ENCODE measurements at places on chromosomes 16 and 17.

GRCh38 chr17:83194761-83195329, 115.4 kb downstream of the METRNL start:
- peak; percentile 35 for DNase-seq

- peak; percentile 79 for DNase-seq
Measured at GRCh38 chr17:40358323-40359038, 6.1 kb downstream of the GJD3 start.

DNA sequence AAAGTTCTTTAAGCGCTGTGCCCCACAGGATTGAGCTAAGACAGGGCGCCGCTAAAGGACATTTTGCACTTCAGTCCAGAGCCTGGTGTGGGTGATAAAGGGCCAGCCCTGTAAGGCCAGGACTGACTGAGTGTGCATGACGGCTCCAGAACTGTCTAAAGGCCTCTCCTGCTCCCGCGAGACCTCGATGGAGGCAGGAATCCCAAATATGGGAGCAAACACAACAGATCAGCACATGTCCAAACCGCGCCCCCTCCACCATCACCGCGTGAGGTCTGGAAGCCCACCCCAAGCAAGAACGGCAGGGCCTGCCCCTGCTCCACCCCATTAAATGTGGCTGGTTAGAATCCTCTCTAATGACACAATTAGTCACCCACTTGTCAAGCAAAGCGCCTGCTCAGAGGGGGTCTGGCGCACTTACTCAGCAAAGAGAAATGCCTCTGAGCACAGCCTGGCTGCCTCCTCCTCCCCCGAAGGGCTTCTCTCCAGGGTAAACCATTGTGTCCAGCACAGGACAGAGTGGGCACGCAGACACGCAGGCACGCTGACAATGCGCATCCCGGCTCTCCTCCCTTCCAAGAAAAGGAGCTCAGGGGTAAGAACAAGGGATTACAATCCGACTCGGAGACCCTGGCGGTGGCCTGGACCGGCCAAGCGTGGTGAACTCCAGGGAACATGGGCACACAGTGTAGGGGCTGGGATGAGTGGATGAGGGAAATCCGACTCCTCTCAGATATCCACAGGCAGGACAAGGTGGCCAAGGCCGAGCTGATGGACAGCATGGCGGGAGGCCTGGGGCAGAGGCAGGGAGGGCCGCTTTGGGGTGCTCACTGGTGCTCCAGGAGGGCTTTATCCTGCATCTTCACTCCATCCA, 1.5 kb downstream of the MXRA7 start:
- no peak for DNase-seq

GRCh38 chr17:164303-165235, 16.9 kb downstream of the DOC2B start:
- no peak for DNase-seq

Data from stimulated activated CD8-positive, alpha-beta memory T cell treated with anti-CD3 and anti-CD28 coated beads, Interleukin-15, amount 100 ng/mL, for 48 hours (primary cell).